Activated CD8-positive, alpha-beta memory T cell treated with anti-CD3 and anti-CD28 coated beads, Interleukin-2, amount 10 ng/mL, durations not matched to agents 7 days and 5 days (primary cell): ENCODE measurements at places on chromosomes 2 and 18.

- DNase-seq: no peak
- no peaks in the 10 kb centered on the region for H3K36me3 ChIP-seq
- no peak overlapping the region for H3K27ac ChIP-seq
- H3K27me3 ChIP-seq: no peaks in the 10 kb centered on the region
- no peaks in the 10 kb centered on the region for H3K4me1 ChIP-seq
Measured at GRCh38 chr18:12023375-12023774, 42.1 kb downstream of the IMPA2 start.

DNA sequence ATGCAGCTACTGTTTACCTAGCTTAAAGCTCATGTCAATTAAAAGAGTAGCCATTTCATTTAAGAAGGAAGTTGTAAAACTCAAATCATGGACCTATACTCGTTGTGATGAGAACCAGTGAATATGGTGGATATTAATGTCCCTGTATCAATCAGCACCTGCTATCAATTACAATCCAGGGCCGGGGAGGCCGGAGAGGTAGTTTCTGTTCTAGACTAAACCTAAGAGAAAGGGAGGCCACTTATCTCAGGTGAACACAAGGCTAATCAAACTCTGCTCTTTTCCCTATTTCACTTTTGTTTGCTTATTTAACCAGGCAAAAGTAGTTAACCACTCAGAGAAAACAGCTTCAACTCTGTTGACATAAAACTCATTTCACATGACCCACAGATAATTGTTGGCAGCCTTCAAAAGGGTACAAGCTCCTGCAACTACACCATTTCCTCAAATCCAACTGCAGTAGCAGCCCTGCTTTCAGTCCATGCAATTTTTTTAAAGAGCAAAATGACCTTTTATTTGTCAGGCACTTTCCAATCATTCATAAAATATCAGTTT is 27.8 kb upstream of the SLC9A2 start:
- DNase-seq: no peak
- no peak overlapping the region for H3K27ac ChIP-seq
- no peaks in the 10 kb centered on the region for H3K36me3 ChIP-seq
- H3K4me1 ChIP-seq: no peaks in the 10 kb centered on the region

GRCh38 chr2:143582046-143582747 is 453.0 kb downstream of the ARHGAP15 start:
- H3K4me3 ChIP-seq: no peak overlapping the region
- H3K36me3 ChIP-seq: peaks cover 25% of the 10 kb centered on the region
- no peak for DNase-seq
- peaks cover 18% of the 10 kb centered on the region for H3K4me1 ChIP-seq
- no peaks in the 10 kb centered on the region for H3K27me3 ChIP-seq
- no peak overlapping the region for H3K27ac ChIP-seq

DNA sequence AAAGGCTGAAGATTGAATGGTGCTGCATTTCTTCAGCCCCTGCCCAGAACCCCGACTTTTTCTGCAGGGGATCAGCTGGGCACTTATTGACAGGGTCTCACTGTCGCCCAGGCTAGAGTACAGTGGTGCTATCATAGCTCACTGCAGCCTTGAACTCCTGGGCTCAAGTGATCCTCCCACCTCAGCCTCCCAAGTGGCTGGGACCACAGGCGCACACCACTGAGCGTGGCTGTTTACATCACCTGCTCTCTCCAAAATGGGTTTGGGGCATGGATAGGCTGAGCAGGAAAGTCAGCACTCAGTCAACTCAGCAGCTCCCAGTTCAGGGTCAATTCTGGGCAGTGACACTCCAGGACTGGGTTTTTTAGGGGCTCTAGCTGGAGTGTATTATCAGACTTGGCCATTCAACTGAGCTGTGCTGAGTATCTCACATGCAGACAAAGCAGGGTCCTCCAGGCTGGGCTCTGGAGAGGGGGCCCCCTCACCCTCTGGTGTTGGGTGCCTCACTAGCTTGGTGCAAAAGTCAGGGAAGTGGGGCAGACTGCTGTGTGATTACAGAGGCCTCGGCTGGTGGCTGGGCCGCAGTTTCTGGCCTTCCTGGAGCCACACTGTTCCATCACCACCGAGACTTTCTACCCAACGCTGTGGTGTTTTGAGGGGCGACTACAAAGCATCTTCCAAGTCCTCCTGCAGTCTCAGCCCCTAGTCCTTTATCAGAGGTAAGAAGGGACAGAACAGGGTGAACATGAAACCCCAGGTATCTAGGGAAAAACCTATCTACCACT is 4.5 kb downstream of the ABHD1 start:
- H3K27ac ChIP-seq: no peak overlapping the region
- H3K27me3 ChIP-seq: peaks cover 1% of the 10 kb centered on the region

DNA sequence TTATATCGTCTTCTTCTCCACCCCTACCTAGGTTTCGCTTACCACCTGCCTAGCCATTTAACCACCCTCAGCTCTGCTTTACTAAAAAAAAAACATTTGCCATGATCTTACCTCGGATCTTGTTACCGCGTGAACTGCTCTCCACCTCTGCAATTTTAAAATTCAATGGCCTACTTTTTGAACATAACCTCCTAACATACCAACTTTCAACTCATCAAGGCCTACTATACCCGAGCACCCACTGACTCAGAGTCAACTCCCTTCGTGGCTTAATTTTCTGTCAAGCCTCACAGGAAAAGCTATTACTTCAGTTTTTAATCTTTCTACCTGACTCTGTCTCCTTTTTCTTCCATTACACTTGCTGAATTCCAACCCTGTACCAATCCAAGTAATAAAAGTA is 55.7 kb downstream of the ATAD2B start:
- no peak for DNase-seq
- H3K27ac ChIP-seq: no peak overlapping the region
- H3K4me3 ChIP-seq: no peak overlapping the region
- peaks cover 22% of the 10 kb centered on the region for H3K36me3 ChIP-seq

GRCh38 chr2:197196541-197197180 is 113.9 kb downstream of the ANKRD44 start:
- peaks cover 35% of the 10 kb centered on the region for H3K36me3 ChIP-seq
- peak overlapping the region; percentile 86 for H3K27ac ChIP-seq
- H3K27me3 ChIP-seq: no peaks in the 10 kb centered on the region

DNA sequence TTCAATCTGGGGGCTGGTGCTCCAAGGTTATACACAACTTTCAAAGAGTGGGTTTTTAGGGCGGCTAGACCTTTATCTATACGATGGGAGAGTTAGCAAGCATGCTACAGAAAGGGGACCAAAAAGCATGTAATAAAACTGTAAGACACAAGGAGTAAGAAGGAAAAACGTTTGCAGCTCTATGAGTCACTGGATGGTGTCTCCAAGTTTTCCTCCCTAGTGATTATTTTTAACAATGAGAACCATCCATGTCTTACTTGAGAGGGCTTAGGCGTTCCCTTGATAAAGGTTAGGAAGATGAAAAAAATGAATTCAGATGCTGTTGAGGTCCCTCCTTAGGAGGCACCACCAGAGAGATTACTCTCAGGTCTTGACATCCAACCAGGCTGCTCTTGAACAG is 75.9 kb downstream of the HRH4 start:
- H3K4me1 ChIP-seq: no peaks in the 10 kb centered on the region
- no peak for DNase-seq
- peaks cover 21% of the 10 kb centered on the region for H3K27me3 ChIP-seq

DNA sequence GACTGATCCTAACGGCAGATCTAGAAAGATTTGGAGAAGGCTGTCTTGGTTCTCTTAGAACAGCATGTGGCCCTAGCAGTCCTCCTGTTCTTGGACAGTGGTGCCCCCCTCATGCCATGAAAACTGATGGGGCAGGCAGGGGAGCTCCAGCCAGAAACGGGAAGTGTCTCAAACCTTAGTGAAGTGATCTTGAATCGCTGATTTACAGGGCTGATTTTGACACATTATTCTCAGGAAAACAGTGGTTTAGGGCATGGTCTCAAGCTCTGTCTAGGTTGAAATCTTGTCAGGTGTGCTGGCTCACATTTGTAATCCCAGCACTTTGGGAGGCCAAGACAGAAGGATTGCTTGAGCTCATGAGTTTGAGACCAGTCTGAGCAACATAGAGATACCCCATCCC is 37.8 kb downstream of the SRSF7 start:
- peaks cover 69% of the 10 kb centered on the region for H3K36me3 ChIP-seq
- no peak for DNase-seq
- H3K27ac ChIP-seq: no peak overlapping the region
- no peaks in the 10 kb centered on the region for H3K27me3 ChIP-seq
- peaks cover 53% of the 10 kb centered on the region for H3K4me1 ChIP-seq
- no peak overlapping the region for H3K4me3 ChIP-seq

DNA sequence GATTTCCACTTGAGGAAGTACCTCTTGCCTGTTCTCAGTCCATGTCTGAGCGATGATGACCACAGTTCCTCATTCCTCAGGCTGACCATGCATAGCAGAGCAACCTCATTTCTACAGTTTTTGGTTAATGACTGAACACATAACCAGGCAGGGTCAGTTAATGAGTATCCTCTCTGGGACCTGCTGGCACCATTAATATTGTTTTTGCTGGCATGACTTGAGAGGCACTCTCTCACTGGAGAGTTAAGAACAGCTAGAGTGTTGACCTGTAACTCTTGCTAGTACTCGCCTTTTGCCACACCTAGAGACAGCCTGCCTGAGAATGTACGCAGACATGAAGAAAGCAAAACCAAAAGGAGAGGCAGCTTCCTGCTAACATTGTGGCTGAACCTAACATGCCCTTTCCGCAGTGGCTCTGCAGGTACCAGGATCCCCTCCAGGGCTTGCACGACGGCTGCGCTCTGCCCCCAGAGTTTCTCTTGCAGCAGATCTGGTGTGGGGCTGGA is 23.9 kb downstream of the PECR start:
- peak; percentile 84 for DNase-seq
- peak overlapping the region; percentile 59 for H3K4me3 ChIP-seq
- peaks cover 23% of the 10 kb centered on the region for H3K36me3 ChIP-seq
- H3K27me3 ChIP-seq: no peaks in the 10 kb centered on the region
- H3K27ac ChIP-seq: peak overlapping the region; percentile 97

GRCh38 chr2:234556848-234557573 is 60.1 kb upstream of the ARL4C start:
- H3K27me3 ChIP-seq: peaks cover 11% of the 10 kb centered on the region
- H3K36me3 ChIP-seq: no peaks in the 10 kb centered on the region
- peaks cover 18% of the 10 kb centered on the region for H3K4me1 ChIP-seq

GRCh38 chr18:5311301-5311989 is 15.9 kb upstream of the ZBTB14 start:
- H3K27me3 ChIP-seq: no peaks in the 10 kb centered on the region
- no peak overlapping the region for H3K27ac ChIP-seq
- H3K4me3 ChIP-seq: no peak overlapping the region
- no peak for DNase-seq
- peaks cover 20% of the 10 kb centered on the region for H3K4me1 ChIP-seq
- H3K36me3 ChIP-seq: no peaks in the 10 kb centered on the region

- no peak overlapping the region for H3K27ac ChIP-seq
- H3K4me1 ChIP-seq: no peaks in the 10 kb centered on the region
- H3K4me3 ChIP-seq: no peak overlapping the region
- no peaks in the 10 kb centered on the region for H3K27me3 ChIP-seq
- H3K36me3 ChIP-seq: peaks cover 2% of the 10 kb centered on the region
Measured at GRCh38 chr2:15435474-15435873, 125.7 kb downstream of the NBAS start.

GRCh38 chr2:119170504-119170903 is 12.0 kb upstream of the C1QL2 start:
- H3K27ac ChIP-seq: no peak overlapping the region
- DNase-seq: no peak
- no peak overlapping the region for H3K4me3 ChIP-seq
- H3K4me1 ChIP-seq: no peaks in the 10 kb centered on the region

GRCh38 chr18:25896956-25897355 is 193.5 kb downstream of the SS18 start:
- DNase-seq: no peak
- peaks cover 18% of the 10 kb centered on the region for H3K27me3 ChIP-seq
- no peaks in the 10 kb centered on the region for H3K4me1 ChIP-seq
- H3K4me3 ChIP-seq: no peak overlapping the region
- H3K36me3 ChIP-seq: no peaks in the 10 kb centered on the region
- no peak overlapping the region for H3K27ac ChIP-seq

DNA sequence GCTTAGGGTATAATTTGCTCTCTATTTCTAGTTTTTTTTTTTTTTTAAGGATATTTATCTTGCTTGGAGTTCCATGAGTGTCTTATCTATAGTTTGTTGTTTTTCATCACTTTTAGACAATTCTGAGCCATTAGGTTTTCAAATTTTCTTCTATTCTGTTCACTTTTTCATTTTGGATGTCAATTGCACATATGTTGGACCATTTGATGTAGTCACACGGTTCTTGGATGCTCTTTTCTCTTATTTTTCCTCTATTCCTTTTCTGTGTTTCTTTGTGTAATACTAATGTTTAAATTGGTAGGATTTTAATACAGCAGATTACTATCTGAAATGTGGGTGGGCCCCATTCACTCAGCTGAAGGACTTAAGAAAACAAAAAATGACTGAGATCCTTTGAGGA is 292.6 kb downstream of the CALCRL start:
- no peak overlapping the region for H3K4me3 ChIP-seq
- H3K4me1 ChIP-seq: no peaks in the 10 kb centered on the region
- H3K27ac ChIP-seq: no peak overlapping the region
- H3K27me3 ChIP-seq: no peaks in the 10 kb centered on the region

GRCh38 chr2:12767541-12767940 is 50.8 kb downstream of the TRIB2 start:
- H3K27me3 ChIP-seq: peaks cover 37% of the 10 kb centered on the region
- no peaks in the 10 kb centered on the region for H3K36me3 ChIP-seq
- no peaks in the 10 kb centered on the region for H3K4me1 ChIP-seq

DNA sequence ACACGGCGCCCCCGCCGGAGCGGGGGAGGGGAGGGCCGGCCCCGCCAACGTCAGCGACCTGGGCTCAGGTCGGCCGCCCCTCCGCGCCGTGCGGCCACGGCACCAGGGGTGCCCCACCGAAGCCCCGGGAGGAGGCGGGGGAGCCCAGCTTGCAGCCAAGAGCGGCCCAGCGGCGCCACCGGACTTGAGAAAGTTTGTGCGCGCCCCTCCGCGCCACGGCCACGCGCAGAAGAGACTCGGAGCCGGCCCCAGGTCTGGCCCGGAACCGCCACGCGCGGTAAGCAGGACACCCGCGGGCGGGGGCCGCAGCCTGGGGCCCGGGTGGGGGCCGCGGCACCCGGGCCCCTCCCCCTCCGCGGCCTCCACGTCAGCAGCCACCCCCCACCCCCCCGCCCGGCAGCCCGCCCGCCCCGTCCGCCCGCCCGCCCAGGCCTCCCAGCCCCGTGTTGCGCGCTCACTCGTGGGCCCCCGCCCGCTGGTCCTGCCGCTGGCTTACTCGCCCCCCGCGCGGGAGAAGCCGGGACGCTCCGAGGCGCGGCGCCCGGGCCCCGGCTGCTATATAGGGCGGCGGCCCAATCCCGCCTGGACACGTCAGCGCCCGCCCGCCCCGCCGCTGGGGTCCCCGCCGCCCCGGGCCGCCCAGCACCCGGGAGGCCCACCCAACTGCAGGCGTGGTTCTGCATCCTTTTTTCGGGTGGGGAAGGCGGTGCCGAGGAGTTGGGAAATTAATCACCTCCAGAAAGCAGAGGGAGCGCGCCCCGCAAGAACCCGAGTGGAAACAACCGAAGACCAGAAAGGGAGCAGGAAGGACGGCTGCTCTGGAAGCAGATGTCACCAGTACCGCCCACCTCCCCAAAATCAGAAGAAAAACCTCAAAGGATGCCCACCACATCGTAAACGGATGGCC is 42.9 kb downstream of the HDLBP start:
- no peaks in the 10 kb centered on the region for H3K27me3 ChIP-seq
- H3K4me1 ChIP-seq: peaks cover 35% of the 10 kb centered on the region
- H3K27ac ChIP-seq: peak overlapping the region; percentile 22
- H3K36me3 ChIP-seq: peaks cover 32% of the 10 kb centered on the region
- H3K4me3 ChIP-seq: peak overlapping the region; percentile 65

GRCh38 chr18:46062781-46063180 is 9.3 kb downstream of the PSTPIP2 start:
- no peaks in the 10 kb centered on the region for H3K27me3 ChIP-seq
- DNase-seq: no peak
- no peak overlapping the region for H3K27ac ChIP-seq
- H3K4me1 ChIP-seq: peaks cover 13% of the 10 kb centered on the region
- H3K4me3 ChIP-seq: no peak overlapping the region

- H3K27ac ChIP-seq: no peak overlapping the region
- no peaks in the 10 kb centered on the region for H3K27me3 ChIP-seq
- H3K4me3 ChIP-seq: no peak overlapping the region
Measured at GRCh38 chr2:2243666-2244065, 87.4 kb downstream of the MYT1L start.
